ENCODE measurements at places on chromosomes 2 and 18. TPM values are rescaled to one million over a fixed set of nuclear protein-coding genes. Genes with fewer than 3 reads are reported as not detected.

Gene RNF152
- 3.3 TPM for total RNA-seq

DNA sequence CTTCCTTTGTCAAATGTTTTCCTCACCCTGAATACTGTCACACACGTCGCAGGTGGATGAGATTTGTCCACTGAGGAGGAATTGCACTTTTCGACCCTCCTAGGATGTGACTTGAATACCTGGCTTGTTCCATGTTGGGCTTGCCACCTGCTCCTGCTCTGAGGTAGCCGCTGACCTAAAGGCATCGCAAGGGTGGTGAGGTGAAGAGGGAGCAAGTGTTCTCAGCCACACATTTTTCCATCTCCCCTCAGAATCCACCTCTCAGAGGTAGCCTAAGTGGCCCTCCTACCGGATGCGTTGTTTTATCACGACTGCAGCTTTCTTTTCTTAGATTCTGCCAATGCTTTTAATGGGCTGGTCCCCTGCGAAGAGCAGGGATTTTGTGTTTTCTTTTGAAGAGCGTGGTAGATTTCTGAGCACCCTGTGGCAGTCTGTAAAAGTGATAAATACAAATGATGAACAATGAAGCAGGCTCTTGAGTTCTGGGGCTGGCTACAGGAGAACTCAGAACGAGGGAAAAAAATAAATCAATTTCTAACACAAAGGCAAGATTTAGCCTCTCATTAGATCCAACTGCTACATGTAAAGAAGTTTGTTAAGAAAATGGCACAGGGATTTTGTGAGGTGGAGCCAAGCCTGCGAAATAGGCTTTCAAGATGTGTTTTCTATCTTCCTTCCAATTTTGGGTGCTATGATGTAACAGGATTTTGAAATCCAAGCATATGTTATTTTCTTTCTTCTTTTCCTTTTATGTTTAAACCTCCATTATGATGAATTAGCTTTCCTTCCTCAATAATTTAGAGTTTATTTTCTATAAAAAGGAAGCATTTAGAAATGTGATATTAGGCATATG lies 386.7 kb downstream of the TGIF1 start:
- DNase-seq, result no peak

Gene ACADL
- 0.17 TPM for total RNA-seq

DNA sequence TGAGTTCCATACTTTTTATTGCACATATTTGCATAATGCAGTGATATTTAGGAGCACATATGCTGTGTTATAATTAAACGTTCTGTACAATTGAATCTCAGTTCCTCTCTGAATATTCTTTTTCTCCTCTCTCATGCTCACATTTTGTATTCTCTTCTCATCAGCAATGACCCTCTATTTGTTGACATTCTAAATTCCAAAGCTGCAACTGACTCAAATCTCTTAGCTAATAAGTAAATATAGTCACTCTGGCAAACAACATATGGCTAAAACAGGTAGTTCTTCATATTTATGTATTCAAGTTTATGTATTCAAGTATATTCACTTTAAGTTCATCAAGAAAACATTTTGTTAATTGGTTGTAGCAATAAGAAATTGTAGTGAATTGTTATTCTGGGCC lies 907.4 kb upstream of the VRK2 start:
- no peak for DNase-seq

DNA sequence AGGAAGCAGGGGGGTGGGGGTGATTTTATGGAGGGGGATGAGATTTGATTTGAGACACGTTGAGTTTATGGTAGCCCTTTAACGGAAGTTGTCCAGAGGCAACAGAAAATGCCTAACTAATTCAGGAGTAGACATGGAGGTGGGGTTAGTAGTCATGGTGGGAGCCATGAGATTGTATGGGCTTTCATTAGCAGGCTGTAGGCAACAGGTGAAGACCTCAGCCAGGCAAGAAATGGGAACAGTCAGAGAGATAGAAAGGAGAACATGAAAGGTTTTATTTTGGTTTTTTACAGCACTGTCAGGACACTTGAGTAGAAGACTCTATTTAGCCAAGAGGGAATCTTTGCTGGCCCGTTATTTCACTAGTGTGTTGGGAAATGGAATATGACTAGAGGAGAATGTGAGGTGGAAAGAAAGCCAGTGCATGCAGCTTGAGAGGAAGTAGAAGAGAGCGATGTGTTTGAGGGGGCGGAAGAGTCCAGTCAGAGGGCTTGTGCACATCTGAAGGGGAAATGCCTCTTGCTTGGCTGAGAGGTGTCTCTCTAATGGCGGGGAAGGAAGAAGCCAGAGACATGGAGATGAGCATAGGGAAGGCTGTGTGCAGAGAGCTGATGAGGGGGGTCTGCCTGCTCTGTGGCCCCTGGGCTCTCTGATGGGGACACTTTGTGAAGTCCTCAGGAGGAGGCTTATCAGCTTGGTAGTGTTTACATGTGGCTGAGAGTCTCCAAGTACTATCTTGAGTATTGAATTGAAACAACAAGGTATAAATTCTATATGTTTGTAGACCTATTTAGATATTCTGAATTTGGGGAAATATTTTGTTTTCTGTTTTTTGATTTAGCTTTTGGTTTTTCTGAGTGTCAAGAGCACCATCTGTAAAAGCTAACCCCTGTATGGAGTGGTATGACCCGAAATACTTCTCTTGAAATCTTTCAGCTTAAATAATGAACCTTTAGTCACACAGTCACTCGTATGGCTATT lies 66.9 kb upstream of the ITM2C start:
- peak; percentile 22 for DNase-seq

DNA sequence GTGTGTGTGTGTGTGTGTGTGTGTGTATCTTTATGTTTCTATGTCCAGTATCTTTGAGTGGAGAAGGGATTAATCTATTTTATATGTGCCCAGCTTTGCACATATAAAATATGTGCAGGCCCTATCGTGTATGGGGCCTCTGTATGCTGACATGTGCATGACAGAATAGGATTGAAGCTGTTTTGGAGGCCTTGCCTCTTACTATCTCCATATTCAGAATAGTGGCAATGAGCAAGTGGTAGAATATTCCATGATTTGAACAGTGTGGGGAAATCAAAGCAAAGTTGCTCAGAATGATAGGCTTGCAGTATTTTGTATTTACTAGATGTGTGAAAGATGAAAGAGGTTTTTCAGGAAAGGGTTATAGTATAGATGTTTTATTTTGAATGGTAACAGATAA lies 480.8 kb downstream of the XIRP2 start:
- DNase-seq, result no peak

All from renal cortical epithelial cell (primary cell).